ENCODE measurements at places on chromosomes 1 and 21.

GRCh38 chr1:110069404-110070281, 829 bp downstream of the ALX3 start:
- DNase-seq, result no peak

DNA sequence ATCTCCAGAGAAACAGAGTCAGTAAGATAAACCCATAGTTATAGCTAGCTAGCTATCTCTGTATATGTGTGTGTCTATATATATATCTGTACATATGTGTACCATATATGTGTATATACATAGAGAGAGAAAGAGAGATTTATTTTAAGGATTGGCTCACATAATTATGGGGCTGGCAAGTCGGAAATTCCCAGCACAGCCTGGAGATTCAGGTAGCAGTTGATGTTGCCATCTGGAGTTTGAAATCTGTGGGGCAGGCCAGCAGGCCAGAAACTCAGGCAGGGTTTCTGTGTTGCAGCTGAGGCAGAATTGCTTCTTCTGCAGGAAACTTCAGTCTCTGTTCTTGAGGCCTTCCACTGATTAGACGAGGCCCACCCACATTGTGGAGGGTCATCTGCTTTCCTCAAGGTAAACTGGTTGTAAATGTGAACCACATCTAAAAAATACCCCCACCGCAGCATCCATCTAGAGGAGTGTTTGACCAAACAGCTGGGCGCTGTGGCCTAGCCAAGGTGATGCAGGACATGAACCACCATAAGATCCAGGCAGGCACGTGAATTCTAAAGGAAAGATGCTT, 81.0 kb downstream of the FBXO2 start:
- DNase-seq, result no peak

GRCh38 chr1:218401441-218401997, 56.4 kb downstream of the TGFB2 start:
- DNase-seq, result no peak

GRCh38 chr1:87202922-87203655, 125.6 kb upstream of the LMO4 start:
- DNase-seq, result no peak

DNA sequence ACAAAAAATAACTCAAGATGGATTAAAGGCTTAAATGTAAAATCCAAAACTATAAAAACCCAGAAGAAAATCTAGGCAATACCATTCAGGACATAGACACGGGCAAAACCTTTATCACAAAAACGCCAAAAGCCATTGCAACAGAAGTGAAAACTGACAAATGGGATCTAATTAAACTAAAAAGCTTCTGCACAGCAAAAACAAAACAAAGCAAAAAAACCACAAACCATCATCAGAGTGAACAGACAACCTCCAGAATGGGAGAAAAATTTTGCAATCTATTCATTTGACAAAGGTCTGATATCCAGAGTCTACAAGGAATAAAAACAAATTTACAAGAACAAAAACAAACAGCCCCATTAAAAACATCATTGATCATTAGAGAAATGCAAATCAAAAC, 4.5 kb upstream of the PGBD2 start:
- DNase-seq, result no peak

DNA sequence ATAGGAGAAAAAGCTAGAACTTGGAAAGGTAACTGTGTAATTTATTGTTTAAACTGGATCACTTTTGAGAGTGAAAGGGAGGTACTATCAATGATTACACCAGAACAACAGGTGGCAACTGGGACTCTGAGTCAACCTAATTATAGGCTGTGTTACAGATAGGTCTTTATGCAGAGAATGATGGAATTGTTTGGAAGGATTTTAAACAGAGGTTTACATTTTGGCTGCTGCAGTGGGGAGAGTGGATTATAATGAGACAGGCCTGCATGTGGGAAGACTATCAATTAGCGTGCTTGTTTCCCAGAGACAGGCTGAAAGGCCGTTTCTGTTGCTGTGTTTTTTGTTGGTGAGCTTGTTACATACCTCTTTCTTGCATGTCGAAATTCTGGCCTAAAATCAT, 432.9 kb downstream of the PLA2G4A start:
- no peak for DNase-seq

DNA sequence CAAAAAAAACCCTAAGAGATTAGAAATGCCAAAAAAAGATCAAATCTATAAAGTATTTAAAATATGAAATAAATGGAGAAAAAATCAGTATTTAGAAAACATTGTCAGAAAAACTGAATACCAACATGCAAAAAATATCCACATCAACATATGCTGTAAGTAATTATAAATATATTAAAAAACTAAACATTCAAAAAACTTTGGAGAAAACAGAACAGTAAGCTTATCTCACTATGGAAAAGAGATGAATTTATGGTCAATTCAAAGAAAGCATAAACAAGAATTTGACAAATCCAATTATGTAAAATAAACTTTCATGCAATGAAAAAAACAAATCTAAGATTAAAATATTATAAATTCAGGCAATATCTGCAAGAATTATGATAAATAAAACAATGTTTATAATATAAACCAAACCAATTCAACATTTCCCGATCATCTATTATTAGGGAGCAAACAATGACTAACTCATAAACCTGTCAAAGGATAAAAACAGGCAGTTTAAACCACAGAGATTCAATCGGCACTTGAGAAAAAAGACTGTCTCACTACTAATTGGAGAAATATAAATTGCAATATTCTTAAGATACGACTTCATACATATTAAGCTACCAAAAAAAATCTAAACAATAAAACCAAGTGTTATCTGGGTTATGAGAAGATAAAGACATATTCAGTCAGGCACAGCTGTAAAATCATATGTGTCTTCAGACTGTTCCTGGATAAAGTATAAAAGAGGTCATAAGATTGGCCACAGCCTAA, 21.8 kb downstream of the EYA3 start:
- no peak for DNase-seq

- DNase-seq, result no peak
Observed at GRCh38 chr1:212589446-212589845, 19.1 kb upstream of the ATF3 start.

DNA sequence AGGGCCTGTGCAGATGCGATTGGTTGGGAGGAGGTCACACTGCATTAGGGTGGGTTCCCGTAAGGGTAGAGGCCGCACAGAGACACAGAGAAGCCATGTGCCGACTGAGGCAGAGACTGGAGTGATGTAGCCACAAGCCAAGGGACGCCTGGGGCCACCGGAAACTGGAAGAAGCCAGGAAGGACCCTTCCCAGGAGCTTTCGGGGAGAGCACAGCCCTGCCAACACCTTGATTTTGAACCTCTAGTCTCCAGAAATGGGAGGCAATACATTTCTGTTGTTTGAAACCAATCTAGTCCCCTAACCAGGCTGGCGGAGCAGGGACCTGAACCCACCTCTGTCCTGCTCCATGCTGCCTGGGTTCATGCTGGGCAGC, 10.8 kb downstream of the UBASH3A start:
- no peak for DNase-seq

GRCh38 chr21:30200000-30200399, 15.9 kb downstream of the CLDN8 start:
- DNase-seq, result no peak

DNA sequence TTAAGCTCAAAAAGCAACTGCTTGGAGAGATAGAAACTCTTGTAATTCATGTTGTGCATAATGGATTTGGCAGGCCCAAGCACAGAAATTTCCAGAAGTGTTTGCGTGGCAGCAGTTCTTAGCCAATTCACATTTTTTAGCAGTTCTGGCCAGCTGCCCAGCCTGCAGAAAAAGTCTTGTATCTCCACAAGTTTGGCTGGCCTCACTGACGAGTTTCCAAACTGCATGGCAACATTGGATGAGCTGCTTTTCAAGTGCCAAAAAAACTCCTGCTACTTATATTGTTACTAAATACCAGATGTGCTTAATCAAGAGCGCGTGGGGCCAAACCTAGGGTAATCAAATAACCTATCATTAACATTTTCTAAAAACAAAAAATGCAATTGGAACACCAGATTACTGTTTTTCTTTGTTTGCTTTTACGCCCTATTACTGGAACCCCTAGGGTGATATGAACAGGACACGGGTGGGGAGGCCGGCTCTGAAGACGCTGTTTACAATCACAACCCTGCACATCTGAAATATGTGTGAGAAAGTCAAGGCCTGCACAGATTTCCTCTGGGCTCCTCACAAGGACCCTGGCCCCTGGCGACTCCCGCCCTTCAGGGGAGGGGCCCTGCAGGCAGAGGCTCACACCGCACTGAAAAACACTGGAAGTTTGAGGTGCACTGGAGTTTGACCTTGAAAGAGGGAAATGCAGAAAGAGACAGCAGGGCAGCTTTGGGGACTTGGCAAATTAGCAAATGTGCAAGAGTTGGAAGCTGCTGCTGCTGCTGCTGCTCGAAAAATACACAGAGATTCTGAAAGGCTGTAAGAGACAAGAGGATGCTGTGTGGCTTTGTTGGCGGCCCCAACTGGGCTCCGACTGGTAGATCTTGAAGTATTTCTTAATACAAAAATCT, 55.2 kb upstream of the TARBP1 start:
- DNase-seq, result no peak

DNA sequence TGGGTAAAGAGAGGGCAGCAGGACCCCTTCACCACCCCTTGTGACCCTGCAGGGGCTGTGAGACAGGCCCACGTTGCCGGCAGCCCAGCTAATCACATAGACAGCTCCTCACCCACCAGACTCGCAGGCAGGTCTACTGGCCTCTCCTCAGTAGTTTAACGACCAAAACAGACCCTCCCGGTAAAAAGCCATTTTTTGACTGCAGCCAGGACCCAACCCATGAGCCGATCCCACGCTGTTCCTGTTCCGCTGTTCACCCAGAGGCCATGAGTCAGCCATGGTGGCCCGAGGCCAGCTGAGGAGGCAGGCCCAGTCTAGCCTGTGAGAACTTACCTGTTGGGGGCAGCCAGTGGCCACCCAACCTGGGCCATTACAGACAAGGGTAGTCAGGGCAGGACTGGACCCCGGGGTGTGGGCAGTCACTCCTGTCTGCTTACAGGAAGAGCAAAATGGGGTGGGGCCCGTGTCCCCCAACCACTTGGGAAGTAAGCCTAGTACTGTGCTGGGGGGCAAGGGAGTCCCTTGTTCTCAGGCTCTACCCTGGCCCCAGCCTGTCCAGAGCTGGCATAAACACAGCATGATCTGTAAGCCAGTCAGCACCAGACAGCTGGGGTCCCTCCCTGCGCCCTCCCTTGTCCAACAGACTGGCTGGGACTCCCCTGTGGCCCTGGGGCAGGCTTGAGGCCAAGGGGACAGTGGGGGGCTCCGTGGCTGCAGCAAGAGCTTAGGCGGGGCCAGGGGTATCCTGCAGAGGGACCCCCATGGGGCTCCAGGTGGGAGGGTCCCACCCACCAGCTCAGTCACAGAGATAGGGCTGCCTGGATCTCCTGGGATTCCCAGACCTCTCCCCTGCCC, 61.9 kb downstream of the WNT9A start:
- no peak for DNase-seq

- DNase-seq, result no peak
Observed at GRCh38 chr1:188642704-188643103, 1814.0 kb downstream of the PLA2G4A start.

DNA sequence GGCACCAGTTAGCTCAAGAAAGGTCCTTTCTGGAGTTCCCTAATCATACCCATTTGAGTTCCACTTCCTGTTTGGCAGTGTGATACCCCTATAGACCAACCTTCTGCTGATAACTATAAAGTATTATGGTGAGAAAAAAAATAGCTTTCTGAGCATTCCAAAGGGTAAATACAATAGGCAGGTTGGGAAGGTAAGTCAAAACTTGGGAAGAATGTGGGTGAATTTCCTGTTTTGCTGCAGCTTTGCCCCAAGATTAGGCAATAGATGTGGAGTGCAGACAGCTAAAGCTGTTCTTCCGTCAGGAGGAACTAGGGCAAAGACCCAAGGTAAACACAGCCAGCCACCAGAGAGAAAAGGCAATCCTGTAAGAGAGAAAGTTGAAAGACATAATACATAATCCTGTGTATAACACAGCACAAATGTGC, 49.9 kb upstream of the GUCA2A start:
- DNase-seq, result no peak

DNA sequence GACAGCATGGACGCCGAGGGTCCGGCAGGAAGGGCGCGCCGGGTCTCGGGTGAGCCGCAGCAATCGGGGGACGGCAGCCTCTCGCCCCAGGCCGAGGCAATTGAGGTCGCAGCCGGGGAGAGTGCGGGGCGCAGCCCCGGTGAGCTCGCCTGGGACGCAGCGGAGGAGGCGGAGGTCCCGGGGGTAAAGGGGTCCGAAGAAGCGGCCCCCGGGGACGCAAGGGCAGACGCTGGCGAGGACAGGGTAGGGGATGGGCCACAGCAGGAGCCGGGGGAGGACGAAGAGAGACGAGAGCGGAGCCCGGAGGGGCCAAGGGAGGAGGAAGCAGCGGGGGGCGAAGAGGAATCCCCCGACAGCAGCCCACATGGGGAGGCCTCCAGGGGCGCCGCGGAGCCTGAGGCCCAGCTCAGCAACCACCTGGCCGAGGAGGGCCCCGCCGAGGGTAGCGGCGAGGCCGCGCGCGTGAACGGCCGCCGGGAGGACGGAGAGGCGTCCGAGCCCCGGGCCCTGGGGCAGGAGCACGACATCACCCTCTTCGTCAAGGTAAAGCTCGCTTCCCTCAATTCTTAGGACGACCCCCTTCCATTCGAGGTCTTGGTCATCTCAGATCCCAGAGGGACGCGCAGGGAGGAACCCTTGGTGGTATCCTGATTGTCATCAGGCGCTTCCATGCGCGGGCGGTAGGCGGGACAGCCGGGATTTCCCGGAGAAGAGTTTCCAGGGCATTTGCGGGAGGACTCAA, 1.6 kb downstream of the CLIC6 start:
- DNase-seq, result no peak

DNA sequence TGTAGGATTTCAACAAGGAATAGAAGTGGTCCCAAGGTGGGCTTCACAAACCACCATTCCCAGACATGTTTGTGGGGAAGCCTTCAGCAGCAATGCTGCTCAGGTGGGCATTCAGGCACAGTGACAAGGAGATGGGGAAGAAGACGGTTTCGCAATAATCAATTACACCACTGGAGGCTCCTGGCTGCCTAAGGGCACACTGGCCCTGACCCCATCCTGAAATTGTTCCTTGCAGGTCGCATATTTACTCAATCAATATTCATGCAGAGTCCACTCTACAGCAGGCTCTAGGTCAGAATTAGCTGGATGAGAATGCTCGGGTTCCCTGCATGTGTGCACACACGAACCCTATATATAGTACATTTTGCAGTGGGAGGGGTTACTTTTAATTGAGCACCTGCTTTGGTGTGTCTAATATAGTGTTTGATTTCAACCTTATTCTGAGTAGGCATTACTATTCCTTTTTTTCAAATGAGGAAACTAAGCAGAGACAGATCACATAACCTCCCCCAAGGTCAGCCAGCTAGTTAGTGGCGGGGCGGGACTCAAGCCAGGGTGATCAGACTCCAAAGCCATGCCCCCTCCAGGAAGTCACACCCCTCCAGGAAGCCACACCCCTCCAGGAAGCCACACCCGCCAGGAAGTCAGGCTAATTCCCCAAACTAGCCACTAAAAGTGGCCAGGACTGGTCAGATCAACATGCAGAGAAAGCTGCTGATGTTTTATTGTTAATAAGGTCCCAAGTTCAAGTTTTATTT, 106.5 kb downstream of the HLCS start:
- no peak for DNase-seq

GRCh38 chr21:45455674-45456583, 51.0 kb downstream of the COL18A1 start:
- no peak for DNase-seq
